ENCODE measurements at places on chromosomes 13 and 19.

DNA sequence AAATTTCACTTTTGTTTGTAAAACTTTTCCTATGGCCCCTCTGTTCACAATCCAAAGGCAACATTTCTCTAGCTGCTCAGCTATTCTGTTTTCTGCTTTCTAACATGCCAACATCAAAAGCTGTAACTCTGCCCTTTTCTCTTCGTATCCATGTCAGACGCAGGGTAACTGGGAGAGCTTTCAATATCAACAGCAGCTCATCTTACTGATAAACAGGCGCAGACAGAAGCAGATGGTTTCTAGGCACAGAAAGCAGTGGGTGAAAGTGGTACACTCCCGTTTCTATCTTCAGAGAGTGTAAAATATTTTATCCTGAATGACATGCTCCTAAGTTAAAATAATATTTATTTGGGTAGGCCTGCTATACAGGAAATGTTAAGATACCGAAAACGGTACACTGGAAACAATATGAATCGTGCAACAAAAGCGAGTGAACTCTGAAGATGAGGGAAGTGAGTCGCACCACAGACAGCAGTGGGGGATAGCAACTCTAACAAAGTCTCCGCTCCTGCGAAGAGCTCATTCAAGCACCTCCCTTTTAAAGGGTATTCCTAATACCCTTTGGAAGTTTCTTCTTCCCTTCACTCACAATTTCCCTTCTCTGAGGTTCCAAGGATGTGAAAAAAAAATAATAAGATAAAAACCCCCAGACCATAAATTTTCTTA, 798.3 kb downstream of the GPC5 start:
- DNase-seq, result no peak

DNA sequence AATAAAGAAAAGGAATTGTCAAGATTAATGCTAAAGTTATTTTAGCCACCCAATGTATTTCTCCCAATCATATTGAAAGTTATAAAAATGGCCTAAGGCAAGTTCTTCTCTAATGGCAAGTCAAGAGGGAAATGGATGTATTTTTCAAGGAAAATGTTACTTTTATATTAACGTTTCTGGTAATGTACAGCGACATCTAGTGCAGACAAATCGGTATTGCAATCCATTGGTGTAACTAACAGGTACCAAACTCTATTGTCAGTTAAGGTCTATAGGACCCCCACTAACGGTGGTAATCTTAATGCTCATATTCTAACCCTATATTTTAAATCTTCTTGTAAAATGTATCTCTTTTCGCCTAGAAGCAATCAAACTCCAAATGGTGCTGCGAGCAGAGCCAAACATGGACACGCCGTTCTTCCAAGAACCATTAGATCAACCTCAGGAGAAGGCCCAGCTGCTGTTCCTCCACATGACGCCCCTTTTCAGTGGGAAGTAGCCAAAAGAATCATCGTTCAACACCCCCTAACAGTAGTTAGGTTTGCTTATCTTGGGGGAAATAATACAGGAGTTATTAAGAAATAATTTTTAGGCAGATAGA, 98.5 kb upstream of the PABPC3 start:
- no peak for DNase-seq

- DNase-seq, result no peak
These were observed 107.6 kb downstream of the SOX1 start for GRCh38 chr13:112174476-112175110.

DNA sequence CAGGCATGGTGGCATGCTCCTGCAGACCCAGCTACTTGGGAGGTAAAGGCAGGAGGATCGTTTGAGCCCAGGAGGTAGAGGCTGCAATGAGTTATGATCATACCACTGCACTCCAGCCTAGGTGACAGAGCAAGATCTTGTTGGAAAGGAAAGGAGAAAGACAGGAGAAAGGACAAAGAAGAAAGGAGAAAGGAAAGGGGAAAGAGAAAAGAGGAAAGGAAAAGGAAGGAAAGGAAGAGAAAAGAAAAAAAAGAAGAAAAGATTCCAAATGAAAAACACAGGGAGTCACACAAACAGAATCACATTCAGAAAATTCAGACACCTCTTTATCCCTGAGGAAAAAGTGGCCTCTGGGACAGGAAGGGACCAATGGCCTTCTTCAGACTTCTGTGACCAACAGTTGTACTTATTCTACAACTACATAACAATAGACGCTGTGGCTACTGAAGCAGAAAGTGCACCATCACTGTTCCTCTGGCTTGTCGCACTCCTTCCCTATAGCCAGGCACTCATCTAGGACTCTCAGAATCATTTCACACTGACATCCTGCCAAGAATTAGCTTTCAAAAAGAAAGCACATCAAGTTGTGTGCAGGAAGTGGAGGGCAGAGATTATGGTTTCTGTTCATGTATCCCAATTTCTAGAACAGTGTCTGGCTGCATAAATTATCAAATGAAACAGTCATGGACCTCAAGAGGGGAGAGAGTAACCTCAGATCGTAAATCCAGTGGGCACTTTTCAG, 5.9 kb downstream of the MTMR6 start:
- no peak for DNase-seq

DNA sequence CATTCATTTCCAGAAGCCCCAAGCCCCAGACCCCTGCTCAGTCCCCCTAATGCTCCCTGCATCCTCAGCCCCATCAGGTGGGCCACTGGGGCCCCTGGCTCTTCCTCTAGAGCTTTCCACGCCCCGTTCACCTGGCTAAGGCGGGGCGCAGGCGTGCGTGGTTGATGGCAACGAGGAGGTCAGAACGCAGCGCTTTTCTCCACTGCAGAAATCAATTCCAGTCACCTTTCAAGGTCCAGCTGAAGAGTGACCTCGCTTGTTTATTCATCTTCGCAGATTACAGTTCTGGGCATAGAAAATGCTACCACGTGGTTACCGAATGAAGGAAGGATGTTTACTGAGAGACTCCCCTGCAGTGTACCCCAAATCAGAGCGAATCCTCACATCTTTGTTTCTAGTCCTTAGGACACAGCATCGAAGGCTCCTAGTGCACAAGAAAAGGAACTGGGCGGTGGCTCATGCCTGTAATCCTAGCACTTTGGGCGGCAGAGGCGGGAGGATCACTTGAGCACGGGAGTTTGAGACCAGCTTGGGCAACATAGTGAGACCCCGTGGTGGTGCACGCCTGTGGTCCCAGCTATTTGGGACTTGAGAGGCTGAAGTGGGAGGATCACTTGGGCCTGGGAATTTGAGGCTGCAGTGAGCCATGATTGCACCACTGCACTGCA, 828 bp upstream of the PBX4 start:
- no peak for DNase-seq

GRCh38 chr13:74288361-74288911, 154.2 kb upstream of the KLF12 start:
- no peak for DNase-seq

DNA sequence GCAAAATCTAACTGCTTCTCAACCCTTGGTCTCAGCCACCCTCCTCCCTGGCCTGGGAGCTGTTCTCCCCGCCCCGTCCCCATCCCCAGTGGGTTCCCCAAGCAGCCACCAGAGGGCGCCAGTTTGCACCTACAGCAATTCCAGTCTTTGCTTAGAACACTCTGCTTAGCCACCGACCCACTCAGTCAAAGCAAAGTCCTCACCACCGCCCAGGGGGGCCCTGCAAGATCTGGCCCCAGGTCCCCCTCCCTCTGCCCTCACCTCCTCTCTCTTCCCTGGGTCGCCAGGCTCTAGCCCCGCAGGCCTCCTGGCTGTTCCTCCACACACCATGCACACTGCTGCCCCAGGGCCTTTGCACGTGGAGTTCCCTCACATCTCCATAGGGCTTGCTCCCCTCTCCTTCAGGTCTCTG, 12.4 kb downstream of the TMEM143 start:
- no peak for DNase-seq

DNA sequence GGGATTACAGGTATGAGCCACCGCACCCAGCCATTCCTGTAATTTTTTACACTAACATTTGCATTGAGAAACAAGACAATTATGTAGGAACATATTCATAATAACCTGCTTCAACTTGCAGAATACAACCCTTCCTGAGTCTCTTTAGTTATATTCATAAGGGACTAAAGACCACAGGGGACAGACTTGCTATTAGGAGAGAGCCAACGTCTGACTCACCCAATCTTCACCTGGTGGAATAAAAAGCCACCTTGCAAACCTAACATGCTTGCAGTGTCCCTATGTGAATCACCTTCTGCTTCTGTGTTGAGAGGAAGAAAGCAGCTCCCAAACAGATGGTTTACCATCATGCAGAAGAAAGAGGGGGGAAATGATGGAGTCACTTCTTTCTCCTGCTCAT, 456.1 kb downstream of the PCDH9 start:
- no peak for DNase-seq

DNA sequence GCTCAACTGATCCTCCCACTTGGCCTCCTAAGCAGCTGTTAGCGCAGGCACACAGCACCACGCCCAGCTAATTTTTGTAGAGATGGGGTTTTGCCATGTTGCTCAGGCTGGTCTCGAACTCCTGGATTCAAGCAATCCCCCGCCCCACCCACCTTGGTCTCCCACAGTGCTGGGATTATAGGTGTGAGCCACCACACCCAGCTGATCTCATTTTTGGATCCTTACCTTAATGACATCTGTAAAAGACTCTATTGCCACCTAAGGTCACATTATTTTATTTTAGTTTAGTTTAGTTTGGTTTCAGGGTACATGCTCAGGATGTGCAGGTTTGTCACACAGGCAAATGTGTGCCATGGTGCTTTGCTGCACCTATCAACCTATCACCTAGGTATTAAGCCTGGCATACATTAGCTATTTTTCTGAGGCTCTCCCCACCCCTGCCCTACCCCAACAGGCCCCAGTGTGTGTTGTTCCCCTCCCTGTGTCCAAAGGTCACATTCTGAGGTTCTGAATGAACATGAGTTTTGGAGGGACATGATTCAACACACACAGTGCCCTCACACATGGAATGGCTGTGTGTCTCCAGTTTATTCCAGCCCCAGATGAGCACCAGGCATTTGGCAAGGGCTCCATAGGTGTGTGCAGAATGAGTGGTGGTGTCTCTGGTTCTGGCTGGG, 1.3 kb downstream of the OR10H5 start:
- DNase-seq, result no peak

- no peak for DNase-seq
These were observed 2.3 kb downstream of the FUT2 start for GRCh38 chr19:48698046-48698445.

- no peak for DNase-seq
These were observed 4.3 kb upstream of the POU4F1 start for GRCh38 chr13:78607409-78608251.

DNA sequence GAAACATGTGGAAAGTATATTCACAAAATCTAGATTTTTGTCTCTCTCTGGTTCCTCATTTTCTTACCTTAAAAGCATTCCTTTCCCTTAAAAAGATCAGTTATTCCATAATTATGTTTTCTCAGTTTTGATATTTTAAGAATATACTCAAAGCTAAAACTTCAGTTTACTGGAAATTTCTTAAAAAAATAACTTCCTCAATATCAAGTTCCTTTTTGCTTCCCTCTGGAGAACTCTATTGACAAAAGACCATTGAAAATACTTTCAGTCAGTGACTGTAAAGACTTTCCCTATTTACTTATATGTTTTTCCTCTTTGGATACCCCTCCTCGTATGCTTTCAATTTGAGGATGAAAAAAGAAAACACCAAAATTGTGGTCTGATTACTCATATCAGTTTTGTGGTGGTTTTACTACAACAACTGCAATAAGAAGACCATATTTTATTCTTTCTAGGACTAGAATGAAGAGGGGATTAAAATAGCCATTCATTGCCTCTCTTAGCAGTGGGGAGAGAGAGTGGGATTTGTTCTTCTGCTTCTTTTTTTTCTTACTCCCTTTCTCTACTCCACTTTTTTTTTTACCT, 113.2 kb downstream of the ESD start:
- DNase-seq, result no peak

GRCh38 chr13:72565893-72566292, 161.5 kb downstream of the MZT1 start:
- DNase-seq, result no peak

DNA sequence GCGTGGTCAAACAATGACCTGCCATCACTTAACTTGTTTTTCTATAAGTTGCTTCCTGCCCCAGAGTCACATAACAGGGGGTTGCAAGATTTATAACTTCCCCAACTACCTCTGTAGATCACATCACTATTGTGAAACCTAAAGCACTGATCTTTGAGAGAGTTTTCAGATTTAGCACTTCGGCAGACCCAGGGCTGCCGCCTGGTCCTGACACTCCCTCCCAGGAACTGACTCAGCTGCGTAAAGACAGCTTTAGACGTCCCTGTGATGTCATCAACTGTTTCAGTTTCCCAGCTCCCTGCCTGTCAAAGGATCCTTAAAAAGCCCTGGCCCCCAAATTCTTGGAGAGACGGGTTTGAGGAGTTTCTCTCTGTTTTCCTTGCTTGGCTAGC, 33.3 kb downstream of the IGFL2 start:
- DNase-seq, result no peak

GRCh38 chr19:11581740-11582139, 4.3 kb upstream of the ACP5 start:
- no peak for DNase-seq

GRCh38 chr13:75194717-75195462, 287.1 kb downstream of the TBC1D4 start:
- DNase-seq, result no peak

- no peak for DNase-seq
These were observed 7.8 kb upstream of the CEACAM5 start for GRCh38 chr19:41700381-41701195.

DNA sequence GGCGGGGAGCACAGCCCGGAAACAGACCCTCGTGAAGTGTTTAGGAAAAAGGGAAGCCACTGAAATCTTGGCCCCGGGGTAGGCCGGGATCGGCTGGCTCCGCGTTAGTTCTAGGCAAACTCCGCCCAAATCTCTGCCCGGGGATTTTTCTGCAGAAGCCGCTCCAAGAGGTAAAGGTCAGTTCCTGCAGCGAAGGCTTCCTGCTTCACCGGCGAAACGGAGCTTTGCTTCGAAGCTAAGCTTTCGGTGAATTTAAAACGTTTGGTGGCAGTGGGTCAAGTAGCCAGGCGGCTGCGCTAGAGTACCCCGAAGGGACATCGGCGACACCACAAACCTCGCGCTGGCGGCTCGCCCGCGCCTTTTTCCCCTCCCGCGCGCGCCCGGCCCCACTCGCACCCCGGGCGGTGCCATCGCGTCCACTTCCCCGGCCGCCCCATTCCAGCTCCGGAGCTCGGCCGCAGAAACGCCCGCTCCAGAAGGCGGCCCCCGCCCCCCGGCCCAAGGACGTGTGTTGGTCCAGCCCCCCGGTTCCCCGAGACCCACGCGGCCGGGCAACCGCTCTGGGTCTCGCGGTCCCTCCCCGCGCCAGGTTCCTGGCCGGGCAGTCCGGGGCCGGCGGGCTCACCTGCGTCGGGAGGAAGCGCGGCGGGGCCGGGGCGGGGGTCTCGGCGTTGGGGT, 441 bp downstream of the GJB2 start:
- no peak for DNase-seq

GRCh38 chr19:49802836-49803528, 10.1 kb downstream of the FUZ start:
- DNase-seq, result no peak

GRCh38 chr19:12791345-12792050, at the start of gene JUNB:
Gene JUNB (plus strand): TSS chr19:12791486. CDS start chr19:12791772, 286 bp downstream.
- DNase-seq, result peak; percentile 91

DNA sequence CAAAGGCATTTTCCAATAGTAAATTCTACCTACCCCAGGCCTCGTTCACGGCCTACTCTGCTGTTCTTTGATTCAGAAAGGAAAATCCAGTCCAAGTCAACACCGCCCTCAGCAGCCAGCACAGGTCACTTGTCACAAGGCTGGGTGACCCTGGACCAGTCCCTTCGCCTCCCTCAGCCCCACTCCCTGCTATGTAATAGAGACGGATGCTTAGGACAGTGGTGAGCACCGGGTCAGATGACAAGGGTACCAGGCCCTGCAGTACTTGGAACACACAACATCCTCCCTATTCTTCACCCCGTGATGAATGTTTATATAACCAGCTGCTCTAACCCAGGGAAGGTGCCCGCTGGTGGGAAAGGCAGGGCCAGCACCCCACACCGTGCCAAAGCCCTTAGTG, 14.3 kb downstream of the LATS2 start:
- DNase-seq, result no peak
